ENCODE measurements at places on chromosomes 3 and 15.

DNA sequence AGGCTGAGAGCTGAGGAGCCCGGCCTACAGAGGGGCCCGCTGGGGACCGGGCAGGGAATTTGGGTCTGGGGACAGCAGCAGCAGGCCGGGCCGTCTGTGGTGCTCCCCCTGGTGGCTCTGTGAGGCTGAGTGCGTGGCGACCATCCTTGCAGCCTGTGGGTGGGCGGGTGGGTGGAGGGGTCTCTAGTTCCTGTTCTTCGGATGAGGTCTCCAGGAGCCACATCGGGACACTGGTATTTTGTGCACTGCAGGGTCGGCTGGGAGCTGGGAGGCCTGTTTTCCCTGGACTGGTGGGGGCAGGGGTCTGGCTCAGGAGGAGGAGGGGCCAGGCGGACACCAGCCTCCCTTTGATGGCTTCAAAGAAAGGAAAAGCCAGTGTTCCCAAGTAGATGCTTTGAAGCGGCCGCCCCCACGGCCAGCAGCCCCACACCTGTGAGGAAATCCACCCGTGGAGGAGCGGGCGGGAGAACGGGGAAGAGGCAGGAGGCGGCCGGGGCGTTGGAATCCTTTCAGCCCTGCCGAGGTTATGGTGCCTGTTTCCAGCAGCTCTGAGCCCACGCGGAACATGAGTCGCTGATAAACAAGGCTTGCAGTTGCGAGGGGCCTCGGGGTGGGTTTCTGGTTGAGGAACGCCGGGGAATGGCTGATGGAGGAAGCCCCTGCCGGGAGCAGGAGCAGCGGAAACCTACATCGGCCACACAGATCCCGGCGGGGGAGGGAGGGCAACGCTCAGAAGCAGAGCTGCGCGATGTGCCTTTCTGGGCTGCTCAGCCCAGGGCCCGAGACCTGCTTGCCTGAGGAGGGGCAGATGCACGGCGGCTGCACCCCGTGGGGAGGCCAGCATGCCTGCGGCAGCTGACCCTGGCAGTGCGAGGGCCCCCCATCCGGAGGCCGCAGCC is 154.3 kb downstream of the NSMCE3 start:
- no peak for DNase-seq

DNA sequence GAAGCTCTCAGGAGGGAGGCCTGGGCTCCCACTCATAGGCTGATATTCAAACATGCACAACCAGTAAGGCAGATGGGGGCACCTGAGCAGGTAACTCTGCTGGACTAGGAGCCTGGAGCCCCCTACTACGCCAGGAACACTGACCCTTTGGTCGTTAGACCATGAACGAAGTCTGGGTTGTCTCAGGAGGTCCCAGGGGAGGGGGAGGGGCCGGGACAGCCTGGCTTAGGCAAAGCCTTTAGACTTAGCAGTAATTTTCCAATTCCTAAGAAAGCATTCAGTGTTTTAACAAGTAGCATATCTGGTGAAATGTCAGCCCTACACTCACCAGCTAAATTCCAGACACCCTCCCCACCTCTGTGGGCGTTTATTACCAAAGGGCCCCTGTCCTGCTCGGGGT is 67.4 kb upstream of the ST8SIA2 start:
- DNase-seq: no peak

DNA sequence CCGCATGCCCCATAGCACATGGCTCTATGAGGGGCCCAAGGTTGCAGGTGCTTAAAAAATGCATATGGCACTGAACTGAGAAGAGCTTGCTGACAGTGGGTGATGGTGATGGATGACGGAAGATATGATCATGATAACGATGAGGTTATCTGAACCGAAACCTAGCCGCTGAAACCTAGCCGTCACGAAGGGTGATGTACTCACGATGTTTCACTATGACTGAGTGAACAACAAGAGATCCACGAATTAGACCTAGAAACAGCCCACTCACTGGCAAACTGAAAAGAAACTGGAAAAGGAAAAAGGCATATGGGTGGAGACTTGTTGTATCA is 57.6 kb upstream of the BCL6 start:
- DNase-seq: no peak

- DNase-seq: no peak
Measured at GRCh38 chr15:49038382-49038781, 7.9 kb downstream of the SECISBP2L start.

DNA sequence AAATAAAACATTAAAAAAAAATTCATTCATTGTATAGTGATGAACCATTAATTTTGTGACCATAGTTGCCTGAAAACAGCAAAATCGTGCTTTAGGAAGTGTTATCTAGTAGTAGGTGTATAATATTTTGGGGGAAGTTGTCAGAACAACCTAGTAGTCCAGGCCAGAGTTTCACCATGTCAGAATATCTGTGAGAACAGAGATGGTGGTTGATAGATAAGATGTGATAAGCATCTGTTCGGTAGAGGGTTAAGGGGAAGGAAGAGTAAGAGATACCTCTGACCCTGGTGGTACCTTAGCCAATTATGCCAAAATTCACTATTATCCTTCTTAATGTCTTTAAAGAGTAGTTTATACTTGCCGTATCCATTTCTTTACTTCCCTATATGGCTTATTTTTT is 113.8 kb downstream of the MITF start:
- no peak for DNase-seq

- DNase-seq: no peak
Measured at GRCh38 chr3:17765819-17766472, 23.5 kb upstream of the TBC1D5 start.

GRCh38 chr3:55127565-55127964 is 199.7 kb upstream of the LRTM1 start:
- DNase-seq: no peak

Data from osteocyte (in vitro differentiated cells).